ENCODE measurements at places on chromosomes 7 and 10.

GRCh38 chr10:65701168-65701776 is 1224.6 kb upstream of the LRRTM3 start:
- DNase-seq, result no peak

DNA sequence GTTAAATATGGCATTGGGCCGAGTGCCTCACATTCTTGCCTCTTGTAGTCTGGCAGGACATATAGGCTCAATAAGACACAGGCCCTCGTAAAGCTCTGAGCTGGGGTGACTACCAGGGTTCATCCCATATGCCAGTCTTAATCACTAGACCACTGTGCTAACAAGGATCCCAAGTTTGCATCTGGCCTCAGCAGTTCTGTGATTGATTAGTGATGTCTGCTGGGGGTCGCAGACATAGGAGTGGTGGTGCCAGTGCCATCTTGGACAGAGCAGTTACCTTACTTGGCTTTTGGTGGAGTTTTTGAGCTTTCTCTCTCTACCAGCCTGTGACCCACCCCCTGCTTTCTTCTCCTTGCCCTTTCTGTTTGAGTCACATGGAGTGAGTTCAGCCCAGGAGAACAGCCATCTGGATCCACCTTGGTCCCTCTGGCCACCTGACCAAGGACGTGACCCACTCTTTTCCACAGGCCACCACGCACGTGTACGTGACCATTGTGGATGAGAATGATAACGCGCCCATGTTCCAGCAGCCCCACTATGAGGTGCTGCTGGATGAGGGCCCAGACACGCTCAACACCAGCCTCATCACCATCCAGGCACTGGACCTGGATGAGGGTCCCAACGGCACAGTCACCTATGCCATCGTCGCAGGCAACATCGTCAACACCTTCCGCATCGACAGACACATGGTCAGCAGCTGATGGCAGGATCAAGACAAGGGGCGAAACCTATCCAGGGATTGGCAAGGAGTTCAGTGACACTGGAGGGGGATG is 4.1 kb upstream of the VSIR start:
- DNase-seq, result no peak

- DNase-seq, result no peak
These were observed 78.6 kb downstream of the TNS3 start for GRCh38 chr7:47503281-47503680.

DNA sequence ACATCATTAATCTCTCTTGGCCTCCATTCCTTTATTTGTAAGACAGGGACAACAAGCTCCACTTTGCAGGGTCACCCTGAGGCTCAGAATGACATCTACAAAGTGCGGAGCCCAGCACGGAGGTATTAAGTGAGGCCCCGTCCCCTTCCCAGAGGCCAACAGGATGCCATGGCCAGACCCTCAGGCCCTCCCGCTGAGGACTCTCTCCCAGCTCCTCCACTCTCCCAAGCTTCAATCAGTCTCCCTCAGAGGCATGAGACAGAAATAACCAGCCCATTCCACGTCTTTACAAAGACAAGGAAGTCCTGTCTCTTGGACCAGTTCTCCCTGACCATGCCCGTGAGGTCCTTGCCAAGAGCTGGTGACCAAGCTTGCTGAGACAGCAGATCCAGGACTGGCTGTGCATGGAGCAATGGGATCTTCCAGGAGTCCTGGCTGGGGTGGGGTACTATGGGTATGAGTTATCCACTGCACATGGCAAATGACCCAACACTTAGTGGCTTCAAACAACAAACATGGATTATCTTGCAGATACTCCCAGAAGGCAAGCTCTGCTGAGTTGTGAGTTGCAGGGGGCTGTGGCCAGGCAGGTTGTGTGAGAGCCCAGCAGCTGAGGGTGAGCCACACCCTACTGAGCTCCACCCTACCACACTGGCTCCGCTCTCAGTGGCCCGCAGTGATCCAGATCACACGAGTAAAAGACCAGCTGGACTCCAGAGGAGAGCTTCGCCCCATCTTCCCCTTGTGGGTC is 4.3 kb upstream of the PPIF start:
- peak; percentile 53 for DNase-seq

DNA sequence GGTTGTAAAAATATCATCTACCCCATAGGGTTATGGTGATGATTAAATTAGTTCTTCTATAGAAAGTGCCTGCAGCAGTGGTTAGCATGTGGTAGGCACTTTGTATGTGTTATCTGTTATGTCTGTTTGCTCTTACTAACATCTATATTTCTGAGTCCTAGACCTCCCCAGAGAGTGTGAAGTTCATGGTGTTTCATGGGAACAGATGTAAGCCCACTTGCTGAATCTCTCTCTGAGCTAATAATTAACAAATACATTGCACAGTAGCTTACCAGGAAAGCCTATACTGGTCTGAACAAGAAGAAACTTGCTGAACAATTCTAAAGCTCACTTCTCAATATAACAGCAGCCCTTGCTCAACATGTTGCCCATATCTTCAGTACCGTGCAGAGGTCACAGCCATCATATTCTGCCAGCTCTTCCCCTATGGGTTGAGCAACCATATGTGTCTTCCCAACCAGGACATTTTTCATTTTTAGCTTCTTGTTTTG is 100.1 kb downstream of the NPSR1 start:
- DNase-seq, result peak; percentile 66

DNA sequence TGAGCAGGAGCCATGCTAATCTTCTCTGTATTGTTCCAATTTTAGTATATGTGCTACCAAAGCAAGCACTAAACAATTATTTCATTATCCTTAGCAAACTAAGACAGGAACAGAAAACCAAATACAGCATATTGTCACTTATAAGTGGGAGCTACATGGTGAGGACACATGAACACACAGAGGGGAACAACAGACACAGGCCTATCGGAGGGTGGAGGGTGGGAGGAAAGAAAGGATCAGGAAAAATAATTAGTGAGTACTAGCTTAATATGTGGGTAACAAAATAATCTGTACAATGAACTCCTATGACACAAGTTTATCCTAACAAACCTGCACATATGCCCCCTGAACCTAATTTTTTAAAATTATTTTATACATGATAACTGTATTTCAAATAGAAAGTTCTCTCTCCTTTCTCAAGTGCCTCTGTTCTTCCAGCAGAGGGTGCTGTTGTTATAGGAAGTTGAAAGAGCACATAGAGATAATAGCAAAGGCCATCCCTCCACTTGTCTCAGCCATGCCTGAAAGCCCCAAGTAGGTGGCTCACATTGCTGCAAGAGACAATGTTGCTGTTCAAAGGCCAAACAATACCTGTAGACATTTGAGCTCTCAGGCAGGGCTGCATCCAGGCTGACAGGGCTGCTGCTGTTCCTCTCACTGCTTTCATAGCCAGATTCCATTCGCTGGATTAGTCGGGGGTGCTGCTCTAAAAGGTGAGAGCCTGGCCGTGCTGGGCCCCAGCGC is 33.4 kb upstream of the PPP3CB start:
- peak; percentile 77 for DNase-seq

- peak; percentile 23 for DNase-seq
These were observed 542.4 kb upstream of the ADARB2 start for GRCh38 chr10:2279711-2280110.

DNA sequence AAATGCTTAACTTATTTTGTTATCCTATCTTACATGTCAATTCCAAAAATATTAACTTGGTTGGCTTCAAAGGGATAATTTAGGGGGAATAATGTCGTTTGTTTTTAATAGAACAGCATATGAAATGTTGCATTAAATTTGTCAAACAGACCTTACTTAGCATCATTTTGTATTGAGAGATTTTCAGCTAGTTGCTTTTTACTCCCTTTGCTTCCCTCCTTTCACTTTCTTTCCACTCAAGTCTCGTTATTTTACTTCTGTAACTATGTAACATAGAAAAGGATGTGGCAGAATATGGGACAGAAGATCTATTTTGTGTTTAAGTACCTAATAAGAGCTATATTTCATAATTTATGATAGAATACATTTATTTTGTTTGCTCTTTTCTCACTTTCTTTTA is 2.6 kb downstream of the PHYHIPL start:
- DNase-seq, result no peak

GRCh38 chr7:81744389-81744788 is 25.5 kb downstream of the HGF start:
- DNase-seq, result no peak

GRCh38 chr10:34494012-34494411 is 321.1 kb downstream of the PARD3 start:
- DNase-seq, result peak; percentile 89

- no peak for DNase-seq
These were observed 49.9 kb upstream of the CAMK2B start for GRCh38 chr7:44375236-44375699.

- no peak for DNase-seq
These were observed 488.3 kb upstream of the ADARB2 start for GRCh38 chr10:2225609-2226008.

GRCh38 chr7:135683609-135684008 is 21.3 kb downstream of the STMP1 start:
- peak; percentile 86 for DNase-seq

DNA sequence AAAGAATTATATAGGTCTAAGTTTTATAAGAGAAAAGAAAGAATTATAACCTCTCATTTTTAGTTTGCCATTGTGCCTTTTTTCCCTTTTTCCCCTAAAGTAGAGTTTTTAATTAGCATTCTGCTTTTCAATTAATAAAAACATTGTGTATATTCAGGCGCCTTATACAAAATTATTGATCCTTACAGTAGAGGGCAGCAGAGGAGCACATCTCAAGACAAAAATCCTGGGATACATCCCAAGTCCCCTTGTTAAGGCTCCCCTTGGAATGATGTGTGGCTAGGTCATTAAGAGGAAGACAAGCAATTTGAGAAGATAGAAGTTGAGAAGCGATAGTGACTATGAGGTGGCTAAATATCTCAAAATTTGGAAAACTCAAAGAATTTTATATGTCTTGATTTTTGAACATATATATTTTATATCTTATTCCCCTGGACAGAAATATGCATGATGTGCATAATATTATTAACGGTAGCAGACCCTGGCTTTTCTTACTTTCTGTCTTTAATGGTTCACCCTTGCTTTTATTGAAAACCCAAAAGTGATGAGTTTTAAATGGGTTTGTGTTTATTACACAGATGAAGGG is 19.1 kb upstream of the TPK1 start:
- DNase-seq, result peak; percentile 61

- DNase-seq, result no peak
These were observed 196.1 kb upstream of the SVIL start for GRCh38 chr10:29830531-29831512.

DNA sequence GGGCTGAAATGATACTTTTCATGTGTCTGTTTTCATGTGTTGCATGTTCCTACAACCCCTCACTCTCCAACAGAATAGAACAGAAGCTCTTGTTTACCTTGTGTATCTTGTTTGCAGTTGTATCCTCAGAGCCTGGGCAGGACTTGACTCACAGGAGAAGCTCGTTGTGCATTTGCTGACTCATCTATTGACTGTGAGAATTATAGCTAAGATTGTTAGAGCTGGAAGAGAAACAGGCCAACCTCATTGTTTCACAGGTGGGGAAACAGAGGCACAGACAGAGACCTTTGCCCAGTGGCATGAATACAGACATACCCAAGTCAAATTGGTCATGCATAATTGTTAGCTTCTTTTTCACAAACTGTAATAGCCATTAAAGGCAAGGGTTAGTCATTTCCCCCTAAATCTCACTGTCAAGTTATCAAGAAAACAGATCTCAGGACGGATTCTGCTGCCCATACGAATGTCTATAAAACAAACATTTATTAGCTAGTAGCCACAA is 4.6 kb upstream of the TSPAN15 start:
- peak; percentile 93 for DNase-seq

GRCh38 chr7:121752706-121753105 is 120.3 kb upstream of the PTPRZ1 start:
- DNase-seq, result peak; percentile 36

DNA sequence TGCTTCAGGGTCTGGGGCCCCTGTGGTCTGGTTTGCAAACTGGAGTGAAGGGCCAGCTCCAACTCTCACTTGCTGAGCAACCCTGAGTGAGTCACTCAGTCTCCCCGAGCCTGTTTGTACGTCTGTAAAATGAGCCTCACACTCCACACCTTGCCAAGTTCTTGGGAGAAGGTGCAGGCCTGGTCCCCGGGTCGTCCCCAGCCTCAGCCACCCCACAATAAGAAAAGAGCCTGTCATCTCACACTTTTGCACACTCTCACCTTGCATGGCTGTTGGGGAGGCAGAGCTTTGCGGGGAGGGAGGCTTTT is 5.2 kb downstream of the GRIFIN start:
- DNase-seq, result peak; percentile 88

- no peak for DNase-seq
These were observed 64.6 kb downstream of the PRTFDC1 start for GRCh38 chr10:24887855-24888231.

GRCh38 chr10:83253011-83253671 is 886.2 kb upstream of the GHITM start:
- DNase-seq, result no peak

GRCh38 chr10:49329146-49329505 is 30.2 kb downstream of the C10orf71 start:
- no peak for DNase-seq

GRCh38 chr10:132185601-132186487 is 904 bp upstream of the DPYSL4 start:
- peak; percentile 15 for DNase-seq

GRCh38 chr10:131816157-131816775 is 84.5 kb upstream of the PPP2R2D start:
- no peak for DNase-seq

- peak; percentile 86 for DNase-seq
These were observed 125.9 kb upstream of the PPIF start for GRCh38 chr10:79221110-79222051.

DNA sequence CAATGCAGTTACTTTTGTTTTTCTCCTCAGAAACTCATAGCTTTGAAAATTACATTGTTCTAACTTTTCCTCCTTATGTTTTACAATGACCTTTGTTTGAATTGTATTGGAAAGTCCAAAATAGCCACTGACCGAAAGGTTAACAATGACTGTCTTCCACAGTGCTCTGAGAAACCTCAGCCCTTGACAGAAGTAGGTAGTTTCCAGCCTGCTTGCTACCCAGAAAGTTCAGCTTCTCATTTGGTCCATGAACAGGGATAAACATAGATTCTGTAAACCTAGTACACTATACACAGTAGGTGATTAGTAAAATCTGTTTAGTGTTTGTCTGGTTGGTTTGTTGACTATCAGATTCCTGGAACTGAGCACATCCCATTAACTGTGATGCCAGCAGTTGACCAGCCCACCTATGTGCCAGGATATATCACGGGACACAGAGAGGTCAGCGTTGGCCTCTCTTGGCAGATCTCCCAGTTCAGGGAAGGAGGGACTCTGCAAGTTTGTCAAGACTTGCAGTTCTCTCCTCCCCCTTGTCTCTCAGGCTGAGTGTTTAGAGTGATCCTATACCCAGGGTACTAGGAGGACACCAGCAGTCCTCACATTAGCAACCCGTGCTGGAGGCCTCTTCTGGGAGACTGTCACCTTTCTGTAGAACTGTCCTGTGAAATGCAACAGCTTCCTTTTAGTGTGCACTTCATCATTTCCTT is 297.6 kb downstream of the ARHGAP12 start:
- no peak for DNase-seq
